ENCODE measurements at places on chromosomes 3 and 15.

DNA sequence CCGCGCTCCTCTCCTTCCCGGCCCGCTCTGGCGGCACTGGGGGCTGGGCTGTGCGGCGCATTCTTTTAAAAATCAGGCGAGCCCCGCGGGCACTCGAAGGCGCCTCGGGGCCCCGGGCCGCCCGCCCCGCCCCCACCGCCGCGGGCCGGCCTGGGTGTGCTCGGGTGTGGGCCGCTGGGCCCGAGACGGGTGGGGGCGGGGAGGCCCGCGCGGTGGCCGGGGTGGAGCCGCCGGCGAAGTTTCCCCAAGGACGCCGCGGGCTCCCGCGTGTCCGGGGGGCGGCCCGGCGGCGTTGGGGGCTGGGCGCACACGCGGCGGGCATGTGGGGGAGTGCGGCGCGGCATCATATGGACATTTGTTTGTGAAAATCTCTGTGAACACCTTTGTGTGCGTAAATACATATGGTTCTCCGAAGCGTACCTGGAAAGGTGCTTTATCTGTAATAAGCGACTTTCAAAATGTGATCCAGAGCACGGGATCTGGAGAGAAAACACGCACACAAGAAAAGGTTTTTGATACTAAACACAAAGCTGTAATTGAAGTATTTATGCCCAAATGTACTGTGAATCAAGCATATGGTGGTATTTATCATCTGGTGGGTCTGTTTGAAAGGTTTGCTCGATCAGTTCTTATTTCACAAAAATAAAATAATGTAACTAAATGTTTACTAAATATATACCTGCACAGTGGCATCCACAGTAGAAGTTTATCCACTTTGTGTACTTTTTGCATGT lies 612 bp upstream of the TBL1XR1 start:
- DNase-seq, result no peak

DNA sequence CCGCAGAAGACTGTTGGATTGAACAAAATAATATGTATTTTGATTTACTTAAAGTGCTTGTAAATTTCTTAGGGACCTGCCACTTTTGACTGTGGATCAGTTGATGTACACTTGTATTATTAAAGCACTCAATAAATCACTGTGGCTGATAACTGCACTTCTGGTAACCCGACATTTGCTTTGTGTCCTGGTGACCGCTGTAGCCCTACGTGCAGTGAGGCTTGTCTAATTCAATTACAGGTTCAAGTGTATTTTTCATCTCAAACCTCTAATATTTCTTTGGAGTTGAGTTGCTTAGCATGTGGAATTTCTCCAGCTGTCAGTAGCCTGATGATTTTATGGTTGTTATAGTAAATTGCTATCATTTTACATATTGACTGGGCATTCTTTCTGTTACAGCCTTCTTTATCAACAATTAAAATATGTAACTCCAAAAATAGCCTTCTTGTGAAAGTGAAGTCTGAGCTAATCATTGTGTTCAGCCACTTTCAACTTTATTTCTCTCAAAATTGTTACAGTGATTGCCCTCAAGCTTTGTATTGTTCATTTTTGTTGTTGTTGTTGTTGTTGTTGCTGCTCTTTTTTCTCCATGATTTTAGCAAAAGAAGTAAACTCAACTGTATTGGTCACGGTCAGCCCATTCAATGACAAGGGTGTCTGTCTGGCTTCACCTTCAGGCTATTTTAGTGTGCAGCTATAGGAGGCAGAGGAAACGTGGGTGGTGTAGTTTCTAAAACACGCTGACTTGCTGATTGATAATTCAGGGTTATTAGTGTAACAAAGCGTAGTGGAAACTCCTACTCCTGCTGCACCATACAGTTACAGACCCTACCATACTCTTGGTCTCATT lies 215.1 kb upstream of the UBE2E1 start:
- DNase-seq, result no peak

DNA sequence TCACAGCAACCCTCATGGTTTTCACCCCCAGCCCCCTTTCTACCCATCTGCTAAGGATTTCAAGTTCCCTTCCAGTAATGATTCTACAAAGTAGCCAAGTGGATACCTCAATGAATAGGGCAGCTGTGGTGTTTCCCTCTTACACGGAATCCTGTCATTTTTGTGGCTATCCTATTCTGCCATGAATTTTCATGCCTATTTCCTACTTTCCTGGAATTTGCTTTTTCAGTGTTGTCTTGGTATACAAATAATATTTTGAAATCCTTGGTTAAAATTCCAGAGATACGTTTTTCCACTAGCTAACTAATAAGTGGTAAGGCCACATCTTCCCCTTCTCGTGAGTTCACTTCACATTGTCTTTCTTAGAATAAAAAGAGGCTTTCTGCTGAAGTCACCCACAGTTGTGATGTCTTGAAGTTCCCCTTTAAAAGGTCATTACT lies 7.5 kb downstream of the ADPRH start:
- DNase-seq, result no peak

GRCh38 chr3:29324180-29324651 lies 43.3 kb downstream of the RBMS3 start:
- no peak for DNase-seq

DNA sequence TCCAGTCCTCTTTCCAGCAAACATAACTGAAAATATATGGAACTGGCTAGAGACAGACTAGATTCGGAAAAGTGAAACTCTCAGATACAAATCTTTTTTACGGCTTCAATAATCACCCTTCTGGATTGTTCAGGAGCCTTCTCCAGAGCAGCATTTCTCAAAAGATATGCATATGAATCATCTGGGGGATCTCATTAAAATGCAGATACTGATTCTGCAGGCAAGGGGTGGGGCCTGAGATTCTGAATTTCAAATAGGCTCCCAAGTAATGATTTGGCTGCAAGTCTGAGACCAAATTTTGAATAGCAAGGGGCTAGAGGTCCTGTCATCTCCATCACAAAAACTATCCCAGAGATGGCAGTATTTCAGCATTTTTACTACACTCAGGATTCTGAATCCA lies 165.4 kb downstream of the CTNNB1 start:
- DNase-seq, result no peak

- DNase-seq, result no peak
These were observed 134.8 kb downstream of the NSMCE3 start for GRCh38 chr15:29134641-29135308.

DNA sequence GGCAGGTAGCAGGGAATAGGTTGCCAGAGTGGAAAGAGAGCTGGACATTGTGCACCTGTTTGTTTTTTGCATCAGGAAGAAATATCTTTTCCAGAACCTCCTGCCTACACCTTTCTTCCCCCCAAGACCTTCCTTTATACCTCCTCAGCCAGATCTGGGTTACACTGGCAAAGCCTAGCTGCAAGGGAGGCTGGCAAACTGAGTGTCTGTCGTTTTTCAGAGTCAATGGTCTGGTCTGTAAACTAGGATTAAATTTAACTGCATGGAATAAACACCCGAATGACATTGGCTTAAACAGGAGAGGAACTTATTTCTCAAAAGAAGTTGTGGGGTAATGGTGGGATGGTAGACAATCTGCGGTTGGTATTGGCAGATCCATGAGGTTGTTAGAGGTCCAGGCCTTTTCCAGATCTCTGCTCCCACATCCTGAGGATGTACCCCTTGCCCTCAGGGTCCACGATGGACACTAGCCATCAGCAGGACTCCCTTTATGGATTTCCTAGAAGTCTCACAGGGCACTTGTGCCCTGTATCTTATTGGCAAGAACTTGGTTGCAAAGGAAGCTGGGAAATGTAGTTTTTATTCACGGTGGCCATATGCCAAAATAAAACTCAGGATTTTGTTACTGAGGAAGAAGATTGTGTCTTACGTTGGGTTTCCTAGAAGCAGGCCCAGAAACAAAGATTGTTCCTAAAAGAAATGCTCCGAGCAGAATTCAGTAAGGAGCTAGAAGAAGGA lies 3.2 kb upstream of the RARRES1 start:
- no peak for DNase-seq

DNA sequence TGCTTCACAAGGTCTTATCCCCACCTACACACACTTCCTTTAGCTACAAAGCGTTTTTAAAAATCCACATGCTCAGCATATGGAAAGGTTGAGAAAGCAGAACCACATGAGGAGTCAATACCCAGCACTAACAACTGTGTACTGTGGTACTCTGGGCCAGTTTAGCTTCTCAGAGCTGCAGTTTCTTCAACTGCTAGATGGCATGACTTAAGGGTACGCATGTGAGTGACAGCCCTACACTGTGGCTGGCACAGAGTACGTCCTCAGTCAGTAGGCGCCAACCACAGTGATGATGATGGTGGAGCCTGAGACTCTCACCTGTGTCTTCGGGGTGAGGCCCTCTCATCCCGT lies 17.4 kb downstream of the CCDC12 start:
- no peak for DNase-seq

GRCh38 chr3:23325466-23326065 lies 122.4 kb downstream of the UBE2E2 start:
- DNase-seq, result no peak
